ENCODE measurements at places on chromosomes 12 and 14.
A peak's percentile ranks its signal among the peaks of the same experiment; 100 is the strongest.

- no peak for DNase-seq
These were observed 1.6 kb upstream of the C1R start for GRCh38 chr12:7093892-7094291.

- no peak for DNase-seq
These were observed 963 bp downstream of the ATL1 start for GRCh38 chr14:50560931-50561285.

GRCh38 chr14:96423446-96424108 is 31.6 kb downstream of the AK7 start:
- DNase-seq: no peak

DNA sequence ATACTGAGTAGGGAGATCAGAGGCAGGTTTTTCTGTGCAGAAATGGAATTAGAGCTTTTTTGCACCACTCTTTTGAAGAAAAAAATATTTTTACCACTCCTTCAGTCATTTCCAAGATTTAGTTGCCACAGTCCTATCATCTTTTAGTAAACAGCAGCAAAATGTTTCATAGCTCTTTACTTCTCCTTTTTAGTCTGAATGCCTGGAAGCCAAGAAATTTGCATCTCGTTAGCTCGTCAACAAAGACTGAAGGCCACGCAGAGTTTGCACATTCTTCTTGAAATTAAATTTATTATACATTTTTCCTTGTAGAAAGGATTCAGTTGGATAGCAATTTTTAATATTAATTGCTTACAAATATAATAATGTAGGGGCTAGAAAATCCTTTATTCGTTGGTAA is 544.5 kb upstream of the ATP2B1 start:
- no peak for DNase-seq

- peak; percentile 32 for DNase-seq
These were observed 52.8 kb downstream of the ARF6 start for GRCh38 chr14:49945448-49946319.

GRCh38 chr12:90090929-90091651 is 382.5 kb upstream of the ATP2B1 start:
- no peak for DNase-seq

DNA sequence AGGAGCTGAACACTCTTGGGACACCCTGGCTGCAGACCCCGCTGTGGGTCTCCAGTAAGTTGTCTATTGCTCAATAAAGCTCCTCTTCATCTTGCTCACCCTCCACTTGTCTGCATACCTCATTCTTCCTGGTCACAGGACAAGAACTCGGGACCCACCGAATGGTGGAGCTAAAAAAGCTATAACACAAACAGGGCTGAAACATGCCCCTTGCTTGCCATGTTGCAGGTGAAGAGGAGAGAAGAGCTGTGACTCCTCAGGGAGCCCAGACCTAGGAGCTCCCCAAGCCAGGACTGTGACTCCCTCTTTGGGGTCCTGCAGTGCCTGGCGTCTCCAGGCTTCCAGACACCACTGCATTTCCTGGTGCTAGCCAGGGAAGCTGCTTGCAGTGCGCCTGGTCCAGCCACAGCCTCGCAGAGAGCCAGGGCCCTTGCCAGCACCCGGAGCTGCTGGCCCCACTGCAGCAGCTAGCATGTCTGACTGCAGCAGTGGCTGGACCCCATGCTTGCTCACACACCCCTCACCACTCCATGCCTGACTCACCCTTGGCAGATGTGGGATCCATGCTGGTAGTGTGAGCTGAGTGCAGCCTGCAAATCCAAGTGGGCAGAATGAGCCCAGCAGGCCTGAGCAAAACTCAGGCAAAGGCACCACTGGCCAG is 37.1 kb upstream of the OR5AU1 start:
- no peak for DNase-seq

DNA sequence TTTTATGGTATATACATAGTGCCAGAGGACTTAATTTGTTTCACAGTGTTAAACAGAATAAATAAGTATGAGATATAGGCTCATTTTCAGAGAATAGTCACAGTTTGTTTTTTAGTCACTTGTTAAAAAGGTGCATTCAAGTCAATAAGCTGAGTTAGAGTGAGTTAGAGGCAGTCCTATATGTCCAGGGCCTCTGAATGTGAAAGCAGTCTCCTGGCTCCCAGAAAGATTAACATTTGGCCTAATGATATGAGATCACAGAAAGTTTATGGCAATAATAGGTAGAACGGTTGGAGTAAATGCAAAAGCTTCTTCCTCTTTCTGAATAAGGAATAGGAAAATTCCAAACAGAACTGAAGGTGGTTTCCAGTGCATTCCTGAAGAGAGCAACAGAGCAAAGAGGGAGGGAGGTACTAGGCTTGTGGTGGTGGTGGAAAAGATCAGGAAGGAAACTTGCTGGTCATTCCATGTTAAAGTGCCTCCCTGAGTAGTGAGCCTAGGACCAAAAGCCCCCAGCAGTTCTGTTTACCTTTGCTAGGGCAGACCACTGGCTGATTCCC is 54.4 kb downstream of the SLC38A4 start:
- no peak for DNase-seq

GRCh38 chr12:119781804-119782203 is 95.3 kb downstream of the CIT start:
- DNase-seq: no peak

- DNase-seq: no peak
These were observed 436 bp downstream of the VPS33A start for GRCh38 chr12:122265886-122266229.

DNA sequence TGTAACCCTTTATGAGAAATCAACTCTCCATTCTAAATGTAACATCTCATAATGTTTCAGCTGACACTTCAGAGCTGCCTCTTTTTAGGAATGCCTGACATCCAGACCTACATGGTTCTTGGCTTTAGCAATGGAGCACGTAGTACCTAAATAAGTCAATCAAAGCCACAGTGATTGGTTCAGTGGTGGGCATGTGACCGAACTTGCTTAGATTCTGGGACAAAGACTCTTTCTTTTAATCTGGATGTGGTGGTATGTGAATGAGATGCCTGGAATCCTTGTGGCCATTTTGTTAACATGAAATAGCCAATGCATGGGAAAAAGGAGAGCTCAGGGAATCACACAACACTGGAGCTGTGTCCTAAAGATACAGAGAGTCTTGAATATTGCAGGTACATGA is 11.8 kb downstream of the GPR65 start:
- no peak for DNase-seq

DNA sequence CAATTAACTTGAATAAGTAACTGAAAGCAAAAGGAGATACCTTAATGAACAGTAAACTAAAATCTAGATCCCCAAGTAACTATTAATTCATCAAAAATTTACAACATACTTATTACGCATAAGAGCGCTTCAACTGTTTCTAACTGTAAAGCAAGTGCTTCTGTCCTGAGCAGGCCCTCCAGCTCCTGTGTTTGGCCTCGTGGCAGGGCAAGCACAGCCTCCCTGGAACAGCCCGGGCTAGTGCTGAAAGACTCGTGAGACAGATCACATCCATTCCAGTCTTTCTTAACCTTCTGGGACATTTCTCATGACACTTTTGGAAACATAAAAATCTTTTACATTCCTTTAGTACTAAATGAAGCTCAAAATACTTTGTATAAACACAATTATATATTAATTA is 178.8 kb upstream of the ABCD2 start:
- DNase-seq: no peak

- DNase-seq: no peak
These were observed 17.1 kb downstream of the ERP27 start for GRCh38 chr12:14921218-14921617.

DNA sequence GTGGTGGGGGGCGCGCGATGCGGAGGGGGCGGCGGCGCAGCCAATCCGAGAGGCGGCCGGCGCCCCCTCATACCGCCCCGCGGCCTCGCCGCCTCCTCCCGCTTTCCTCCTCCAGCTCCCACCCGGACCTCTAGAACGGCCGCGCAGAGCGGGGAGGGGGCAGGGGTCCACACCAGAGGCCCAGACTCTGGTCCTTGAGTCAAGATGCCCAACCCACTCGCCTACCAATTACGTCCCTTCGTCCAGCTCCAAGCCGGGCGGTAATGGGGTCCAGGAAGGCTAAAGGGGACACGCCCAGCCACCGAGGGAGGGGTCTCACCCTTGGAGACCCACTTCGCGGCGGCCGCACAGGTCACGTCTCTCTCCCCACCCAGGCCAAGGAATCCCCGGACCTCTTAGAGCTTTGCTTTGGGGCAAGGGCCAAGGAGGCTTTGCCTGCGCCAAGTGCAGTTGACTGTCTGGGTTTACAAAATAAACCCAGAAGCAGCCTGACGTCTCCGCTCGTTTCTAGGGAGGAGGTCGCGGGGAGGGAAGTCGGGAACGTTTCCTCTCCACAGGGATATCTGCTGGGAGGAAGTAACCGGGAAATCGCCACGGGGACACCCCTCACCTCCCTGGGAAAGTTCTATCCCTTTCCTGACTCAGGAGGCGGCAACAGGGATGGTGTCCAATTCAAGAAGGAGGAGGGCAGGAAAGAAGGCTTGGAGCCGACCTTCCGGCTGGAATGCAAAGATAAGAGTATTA is 394 bp upstream of the AMIGO2 start:
- no peak for DNase-seq

GRCh38 chr12:61758661-61759060 is 501.5 kb upstream of the USP15 start:
- no peak for DNase-seq

- no peak for DNase-seq
These were observed 31.7 kb downstream of the RASAL1 start for GRCh38 chr12:113103756-113104450.

GRCh38 chr14:83697099-83697498 is 1832.8 kb upstream of the FLRT2 start:
- no peak for DNase-seq

GRCh38 chr14:47778631-47779030 is 103.2 kb upstream of the MDGA2 start:
- peak; percentile 72 for DNase-seq

GRCh38 chr12:108613548-108613947 is 15.7 kb upstream of the TMEM119 start:
- DNase-seq: no peak

DNA sequence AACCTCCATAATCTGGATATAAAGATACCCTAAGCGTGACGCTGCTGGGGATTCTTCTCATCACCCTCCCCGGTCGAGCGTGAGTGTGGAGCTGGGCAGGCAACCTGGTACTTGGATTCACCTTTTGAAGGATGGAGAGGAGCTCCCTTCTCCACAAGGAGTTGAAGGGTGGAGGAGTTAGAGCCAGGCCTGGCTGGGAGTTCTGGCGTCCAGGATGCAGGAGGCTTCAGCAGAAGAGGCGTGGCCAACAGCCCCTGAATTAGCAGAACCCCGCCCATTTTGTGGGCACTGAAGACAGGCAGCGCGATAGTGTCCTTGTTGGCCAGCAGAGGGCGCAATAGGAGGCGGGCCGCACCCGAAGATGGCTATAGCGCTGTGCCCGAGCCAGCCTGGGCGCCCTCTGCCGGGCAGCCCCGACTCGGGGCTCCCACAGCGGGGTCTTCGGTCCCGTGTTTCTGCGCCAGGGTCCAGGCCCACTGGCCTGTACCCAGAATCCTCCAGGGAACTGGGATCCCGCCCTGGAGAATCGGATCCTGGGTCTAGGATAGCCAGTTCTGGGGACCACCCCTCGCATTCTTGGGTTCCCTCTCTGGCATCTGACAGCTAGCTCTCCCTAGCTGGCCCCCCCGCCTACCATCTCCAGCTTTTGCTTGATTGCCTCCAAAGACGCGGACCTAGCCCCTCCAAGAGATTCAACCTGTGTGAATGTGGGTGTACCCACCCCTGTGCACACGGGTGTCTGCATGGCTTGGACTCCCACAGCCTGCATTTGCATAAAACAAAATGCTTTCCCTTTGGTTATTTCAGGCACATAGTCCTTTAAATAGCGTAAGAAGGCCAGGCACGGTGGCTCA is 26.0 kb upstream of the SMUG1 start:
- peak; percentile 89 for DNase-seq

GRCh38 chr12:30296486-30296885 is 399.2 kb downstream of the IPO8 start:
- DNase-seq: no peak

DNA sequence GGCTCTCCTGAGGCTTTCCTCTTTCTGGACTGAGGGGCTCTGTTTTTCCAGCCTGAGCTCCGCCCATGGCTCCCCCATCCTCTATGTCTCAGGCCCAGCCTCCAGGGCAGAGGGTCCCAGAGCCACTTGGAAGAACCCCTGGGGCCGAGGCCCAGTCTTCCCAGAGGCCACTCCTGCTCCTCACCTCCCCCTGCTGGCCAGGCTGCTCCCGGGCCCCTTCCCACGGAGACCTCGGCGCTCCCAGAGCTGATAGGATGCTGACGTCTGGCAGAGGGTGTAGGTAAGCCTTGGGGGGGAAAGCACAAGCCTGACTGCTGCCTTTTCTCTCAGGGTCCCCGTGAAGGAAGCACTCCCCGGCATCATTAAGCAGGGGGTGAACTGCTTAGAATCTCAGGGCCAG is 51.4 kb downstream of the ERH start:
- DNase-seq: no peak

DNA sequence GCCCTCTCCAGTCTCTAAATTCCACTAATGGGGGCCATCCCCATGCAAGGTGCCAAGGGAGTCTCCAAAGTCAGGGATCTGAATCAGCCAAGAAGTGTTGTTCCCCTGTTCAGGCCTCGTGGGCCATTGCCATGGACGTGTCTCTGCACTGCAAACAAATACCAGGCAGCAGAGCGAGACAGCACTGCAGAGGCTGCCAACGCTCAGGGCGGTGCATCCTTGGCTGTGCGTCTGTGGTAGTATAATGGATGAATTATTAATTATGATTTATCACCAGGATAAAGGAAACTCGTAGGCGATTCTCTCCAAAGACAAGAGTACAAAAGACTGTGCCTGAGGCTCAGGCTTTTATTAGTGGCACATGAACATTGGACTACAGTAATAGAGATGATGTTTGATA is 122.3 kb upstream of the NTF3 start:
- no peak for DNase-seq

- DNase-seq: no peak
These were observed 73.4 kb upstream of the EIF5 start for GRCh38 chr14:103260629-103261124.

DNA sequence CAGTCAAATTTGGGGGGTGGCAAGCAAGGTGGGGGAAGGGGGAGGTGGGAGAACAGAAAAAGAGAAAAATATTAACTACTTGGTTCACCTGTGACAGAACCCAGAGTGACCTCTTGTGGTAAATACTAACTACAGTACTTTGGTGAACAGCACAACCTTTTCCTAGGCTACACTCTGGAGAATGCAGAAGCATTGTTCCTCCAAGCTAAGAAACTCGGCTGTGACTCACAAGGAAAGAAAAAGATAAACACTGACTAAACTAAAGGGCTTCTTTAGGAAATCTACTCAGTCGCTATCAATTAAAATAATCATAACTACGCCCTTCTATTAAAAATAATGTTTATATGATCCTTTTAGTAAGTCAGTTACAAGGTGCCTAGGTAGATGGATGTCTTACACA is 5.4 kb downstream of the KCNH5 start:
- DNase-seq: peak; percentile 4

DNA sequence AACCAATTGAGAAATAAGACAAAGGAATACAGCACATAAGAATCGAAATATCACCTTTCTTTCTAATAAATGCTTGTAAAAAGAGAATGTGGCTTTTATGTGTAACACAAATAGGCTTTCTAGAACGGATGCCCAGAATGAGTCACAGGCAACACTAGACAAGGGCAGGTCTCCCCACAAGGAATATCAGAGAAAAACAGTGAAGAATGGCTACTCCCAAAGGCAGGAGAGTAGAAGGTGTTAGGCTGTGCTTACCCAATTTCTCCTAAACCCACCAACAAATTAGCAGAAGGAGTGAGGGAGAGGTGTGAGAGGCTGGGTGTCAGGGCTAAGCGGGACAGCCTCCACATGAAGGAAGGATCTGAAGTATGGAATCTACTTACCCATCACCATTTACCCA is 55.2 kb downstream of the GALNT4 start:
- DNase-seq: no peak
